ENCODE measurements at places on chromosomes 6 and 20.

- no peak for DNase-seq
These were observed 7.8 kb upstream of the NR2E1 start for GRCh38 chr6:108157981-108158525.

DNA sequence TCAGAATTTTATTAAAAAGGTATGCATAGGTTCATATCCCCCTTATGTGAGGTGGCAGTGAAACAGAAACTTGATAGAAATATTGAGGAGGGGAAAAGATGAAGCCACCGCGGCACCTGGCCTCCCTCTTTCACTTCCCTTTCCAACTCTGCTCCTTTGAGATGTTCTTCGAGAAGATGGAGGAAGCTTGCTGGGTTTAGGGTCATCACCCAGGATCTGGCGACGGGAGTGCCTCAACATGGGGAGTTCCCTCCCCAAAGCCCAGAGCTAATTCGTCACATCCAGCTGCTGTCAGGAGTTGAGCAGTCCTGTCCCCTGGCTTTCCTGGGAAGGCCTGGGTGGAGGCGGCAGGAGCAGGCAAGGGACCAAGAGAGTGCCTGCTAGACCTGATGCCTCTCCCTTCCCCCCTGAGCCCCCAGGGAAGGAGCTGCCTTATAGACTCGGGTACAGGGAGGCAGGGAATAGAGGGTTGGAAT, 29.1 kb downstream of the RREB1 start:
- no peak for DNase-seq

DNA sequence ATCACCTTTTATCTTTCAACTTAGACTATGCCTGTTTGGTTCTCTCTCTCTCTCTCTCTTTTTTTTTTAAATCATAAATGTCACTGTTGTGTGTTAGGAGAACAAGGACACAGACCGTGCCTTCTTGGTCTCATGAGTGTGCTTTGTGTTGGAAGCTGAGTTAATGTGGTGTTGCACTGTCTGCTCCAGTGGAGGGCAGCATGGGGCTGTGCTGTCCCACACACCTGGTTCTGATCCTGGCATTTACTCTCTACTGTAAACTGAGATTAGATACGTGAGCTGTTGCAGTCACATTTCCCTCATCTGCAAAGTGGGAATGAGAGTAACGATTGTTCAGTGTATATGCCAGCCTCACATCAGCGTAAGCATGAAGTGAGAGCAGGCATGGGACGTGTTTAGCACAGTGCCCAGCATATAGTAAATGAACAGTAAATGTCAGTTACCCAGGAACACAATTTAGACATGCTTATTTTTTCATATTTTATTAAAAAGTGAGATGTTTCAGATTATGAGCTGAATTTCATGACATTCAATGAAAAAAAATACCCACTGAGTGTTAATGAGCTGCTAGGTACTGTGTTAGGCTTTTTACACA, 161.1 kb downstream of the FARS2 start:
- no peak for DNase-seq

- no peak for DNase-seq
These were observed 26.3 kb downstream of the JAG1 start for GRCh38 chr20:10647471-10647870.

DNA sequence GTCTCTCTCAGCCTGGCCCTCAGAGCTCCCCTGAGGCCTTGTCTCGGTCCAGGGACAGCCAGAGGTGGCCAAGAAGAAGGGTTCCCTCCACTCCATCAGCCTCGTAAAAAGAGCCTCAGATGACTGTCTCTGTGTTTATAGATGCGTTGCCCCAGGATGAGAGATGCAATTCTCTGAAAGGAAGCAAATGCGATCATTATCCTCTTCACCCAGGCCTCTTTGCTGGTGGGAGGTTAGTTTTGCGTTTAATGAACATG, 90.4 kb downstream of the YTHDF1 start:
- no peak for DNase-seq

DNA sequence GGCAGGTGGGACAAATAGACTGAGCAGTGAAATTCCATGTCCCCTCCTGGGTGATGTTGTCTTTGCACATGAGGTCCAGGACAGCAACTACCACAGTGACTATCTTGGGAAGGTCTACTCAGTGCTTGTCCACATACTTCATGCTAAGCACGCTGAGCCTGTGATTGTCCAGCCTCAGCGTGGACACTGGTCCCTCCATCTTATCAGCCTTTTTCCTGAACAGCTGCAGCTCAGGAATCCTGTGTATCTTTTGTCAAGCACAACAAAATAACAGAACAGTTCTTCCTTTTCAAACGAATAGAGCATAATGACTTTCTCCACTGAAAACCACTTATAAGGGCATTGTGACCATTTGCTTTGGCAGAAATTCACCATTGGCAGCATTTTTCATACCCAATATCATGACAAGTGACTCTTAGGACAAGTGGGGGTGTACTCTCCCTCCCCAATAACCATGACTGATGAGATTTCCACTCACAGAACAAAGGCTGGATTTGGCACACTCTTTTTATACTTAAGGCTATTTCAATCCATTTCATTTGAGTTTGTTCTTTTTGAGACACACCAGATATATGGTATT, 90.3 kb downstream of the FYN start:
- no peak for DNase-seq

- DNase-seq: no peak
These were observed 520.8 kb upstream of the RNF217 start for GRCh38 chr6:124441450-124441849.

DNA sequence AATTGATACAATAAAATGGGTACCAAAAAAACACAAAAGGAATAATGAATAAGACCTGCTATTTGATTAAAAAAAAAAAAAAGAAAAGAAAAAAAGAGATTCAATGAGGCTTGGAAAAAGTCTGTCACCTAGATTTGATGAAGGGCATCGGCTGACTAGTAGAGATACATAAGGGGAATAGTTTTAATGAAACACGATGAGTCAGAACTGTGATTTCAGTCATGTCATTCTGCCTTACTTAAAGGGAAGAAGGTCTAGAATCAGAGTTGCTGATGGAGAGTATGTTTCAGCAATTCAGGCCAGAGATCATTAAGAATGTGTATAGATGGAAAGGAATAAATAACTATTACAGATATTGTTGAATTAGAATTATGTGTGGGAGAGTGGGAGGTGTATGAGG, 565.9 kb upstream of the RNF217 start:
- no peak for DNase-seq

DNA sequence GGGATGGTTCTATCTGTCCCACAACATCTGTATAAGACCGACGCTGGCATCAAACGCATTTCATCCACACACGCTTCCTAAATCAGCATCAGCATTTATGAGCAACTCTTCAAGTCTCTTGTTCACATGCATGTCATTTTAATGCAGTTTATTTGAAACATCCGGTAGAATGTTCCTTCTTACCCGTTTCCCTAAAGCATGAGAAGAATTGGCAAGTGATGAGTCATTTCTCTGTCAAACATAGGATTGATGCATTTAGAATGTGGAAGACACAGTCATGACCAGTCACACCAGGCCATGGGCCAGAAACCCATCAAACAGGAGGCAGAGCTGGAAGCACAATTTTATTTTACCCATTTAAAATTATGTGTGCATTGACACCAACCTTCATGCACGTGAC, 122.8 kb downstream of the UST start:
- DNase-seq: no peak

DNA sequence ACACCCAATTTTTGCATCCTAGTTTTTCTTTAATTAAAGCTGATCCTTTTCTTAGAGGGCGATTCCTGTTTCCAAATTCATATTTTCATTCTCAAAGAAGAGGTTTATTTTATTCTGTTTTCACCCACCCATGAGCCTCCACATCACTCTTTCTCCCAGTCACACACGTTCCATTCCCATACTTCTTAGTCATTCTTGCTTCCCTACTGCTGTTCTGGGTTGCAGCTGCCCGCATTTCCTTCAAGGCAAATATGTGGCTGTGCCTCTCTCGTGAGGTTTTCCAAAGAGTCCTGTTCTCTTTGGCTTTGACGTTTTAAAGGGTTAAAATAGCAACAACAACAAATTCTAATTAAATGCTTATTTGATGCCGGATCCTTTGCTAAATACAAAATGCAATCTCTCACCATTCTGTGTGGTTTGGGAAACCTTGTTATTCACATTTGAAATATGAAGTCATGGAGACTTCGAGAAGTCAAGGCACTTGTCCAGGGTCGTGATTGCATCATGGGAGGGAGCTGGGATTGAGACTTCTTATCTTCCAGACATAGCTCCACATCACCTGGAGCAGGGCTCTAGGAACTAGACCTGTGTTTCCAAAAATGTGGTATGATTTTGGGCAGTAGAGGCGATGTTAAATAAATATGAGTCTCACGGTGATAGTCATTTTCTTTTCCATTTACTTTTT, 126.6 kb downstream of the DOK5 start:
- DNase-seq: no peak

GRCh38 chr20:10637563-10637962, 36.2 kb downstream of the JAG1 start:
- DNase-seq: no peak

DNA sequence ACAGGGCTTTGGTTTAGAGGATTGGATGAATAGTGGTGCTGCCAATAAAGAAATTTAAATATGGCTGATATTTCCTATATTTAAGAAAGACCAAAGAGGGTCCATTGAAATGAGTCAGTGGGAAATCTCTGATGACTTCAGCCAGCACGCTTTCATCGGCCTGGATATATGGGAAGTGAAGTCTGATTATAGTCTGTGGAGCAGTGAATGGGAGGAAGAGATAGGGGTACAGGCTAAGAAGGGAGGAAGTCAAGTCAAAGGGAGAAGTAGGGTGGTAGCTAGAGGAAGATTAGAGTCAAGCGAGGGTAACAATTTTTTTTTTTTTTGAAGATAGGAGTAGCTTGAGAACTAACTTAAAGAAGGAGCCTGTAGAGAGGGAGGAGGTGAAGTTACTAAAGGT, 22.7 kb downstream of the SLC16A10 start:
- no peak for DNase-seq

DNA sequence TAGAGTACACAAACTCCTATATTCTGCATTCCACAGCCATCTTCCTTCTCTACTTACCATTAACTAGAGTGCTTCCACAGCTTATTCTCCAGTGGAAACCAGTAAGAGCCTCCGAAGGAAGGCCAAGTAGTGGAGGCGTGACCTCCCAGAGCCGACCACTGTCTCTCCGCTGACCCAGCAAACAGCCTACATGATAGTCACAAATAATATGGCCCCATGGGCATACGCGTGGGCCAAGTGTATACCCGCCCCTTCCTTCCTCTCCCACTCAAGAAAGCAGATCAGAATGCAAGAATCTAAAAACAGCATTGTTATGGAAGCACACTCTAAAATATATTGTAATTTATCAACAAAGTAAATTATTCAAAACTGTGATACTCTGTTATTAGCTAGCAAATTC, 526.6 kb upstream of the JARID2 start:
- no peak for DNase-seq

DNA sequence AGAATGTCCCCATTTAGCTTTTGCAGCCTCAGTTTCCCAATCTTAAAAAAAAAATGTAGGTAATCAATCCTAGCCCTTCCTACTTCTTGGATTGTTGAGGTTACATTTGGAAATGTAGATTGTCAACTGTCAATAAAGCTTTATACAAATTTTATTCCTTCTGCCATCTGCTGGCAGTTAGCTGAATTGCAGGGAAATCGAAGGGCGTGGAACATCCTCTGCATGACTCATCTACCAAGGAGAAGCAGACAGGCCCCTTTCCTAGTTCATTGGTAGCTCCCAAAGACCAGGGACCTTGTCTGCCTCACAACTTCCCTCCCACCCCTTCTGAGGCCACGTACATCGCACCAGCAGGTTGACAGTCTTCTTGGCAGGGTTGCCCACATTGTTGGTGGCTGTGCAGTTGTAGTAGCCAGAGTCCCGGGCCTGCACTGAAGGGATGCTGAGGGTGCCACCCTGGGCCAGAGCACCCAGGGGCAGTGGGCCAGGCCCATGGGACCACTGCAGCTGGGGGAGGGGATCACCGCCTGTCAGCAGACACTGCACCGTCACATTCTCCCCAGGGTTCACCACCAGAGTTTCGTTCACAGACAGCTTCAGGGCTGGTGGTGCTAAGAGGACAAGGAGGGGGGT, 43.6 kb downstream of the MDGA1 start:
- peak; percentile 83 for DNase-seq

DNA sequence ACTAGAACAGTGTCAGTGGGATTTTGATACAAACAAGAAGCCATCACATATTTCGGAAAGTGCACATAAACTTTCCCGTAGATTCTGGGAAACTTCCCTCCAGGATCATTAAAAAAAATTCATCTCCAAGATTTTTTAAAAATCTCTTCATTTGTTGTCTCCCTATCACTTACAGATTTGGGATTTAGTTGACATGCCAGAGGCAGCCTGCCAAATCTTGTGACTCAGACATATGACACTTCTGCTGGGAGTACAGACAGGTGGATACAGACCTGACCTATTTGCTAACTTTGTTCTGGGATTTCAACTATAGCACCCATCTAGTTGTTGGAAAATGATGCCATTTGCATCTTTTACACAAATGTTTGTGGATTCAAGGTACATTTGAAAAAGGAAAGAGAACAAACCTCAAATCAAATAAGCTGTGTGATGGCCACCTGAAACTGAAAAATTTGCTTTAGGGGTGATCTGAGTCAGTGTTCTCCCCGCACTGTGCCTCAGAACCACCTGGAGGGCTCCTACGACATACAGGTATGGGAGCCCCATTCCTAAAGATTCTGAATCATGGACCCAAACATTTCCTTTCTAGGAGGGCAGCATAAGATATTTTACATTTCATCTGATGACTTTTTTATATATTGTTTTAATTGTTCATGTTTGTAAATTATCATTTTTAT, 21.9 kb upstream of the CD2AP start:
- no peak for DNase-seq

- no peak for DNase-seq
These were observed 367.1 kb downstream of the PREX1 start for GRCh38 chr20:48460681-48461080.

GRCh38 chr6:5813625-5814027, 193.1 kb downstream of the NRN1 start:
- no peak for DNase-seq

DNA sequence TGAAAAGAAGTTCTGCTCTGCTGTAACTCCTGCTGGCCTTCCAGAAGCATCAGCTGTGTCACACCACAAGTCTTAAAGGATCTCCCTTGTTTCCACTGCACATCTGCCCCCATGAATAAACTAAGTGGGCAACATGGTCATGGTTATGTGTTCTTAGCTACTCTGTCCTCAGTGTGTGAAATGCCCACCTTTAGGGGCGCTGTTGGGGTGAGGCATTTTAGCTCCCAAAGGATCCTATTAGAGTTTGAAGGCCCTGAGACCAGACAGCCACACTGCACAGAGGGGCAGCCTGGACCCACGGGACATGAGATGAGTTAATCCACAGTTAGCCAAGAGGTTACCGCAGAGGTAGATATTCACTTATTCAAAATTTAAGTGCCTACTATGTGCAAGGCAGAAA, 294.3 kb upstream of the QKI start:
- no peak for DNase-seq

DNA sequence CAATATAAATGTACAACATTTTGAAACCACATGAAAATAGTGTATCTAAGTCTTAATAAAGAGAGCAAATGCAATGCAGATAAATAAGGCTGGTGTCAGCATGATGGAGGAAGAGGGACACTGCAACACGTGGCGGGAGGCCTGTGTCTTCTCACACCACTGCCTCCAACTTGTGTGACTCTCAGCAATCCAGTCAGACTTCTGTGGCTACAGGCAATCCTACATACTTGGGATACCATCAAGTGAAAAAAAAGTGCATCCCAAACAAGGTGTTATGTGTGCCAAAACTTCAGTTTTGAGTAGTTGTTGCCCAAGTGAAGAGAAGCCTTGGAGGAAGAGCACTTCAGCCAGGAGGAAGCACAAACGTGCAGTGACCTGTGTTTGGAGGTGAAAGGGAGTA, 68.6 kb downstream of the PKIB start:
- DNase-seq: no peak

All from small intestine (tissue), 16 donors.